ENCODE measurements at places on chromosomes 3 and 15.

DNA sequence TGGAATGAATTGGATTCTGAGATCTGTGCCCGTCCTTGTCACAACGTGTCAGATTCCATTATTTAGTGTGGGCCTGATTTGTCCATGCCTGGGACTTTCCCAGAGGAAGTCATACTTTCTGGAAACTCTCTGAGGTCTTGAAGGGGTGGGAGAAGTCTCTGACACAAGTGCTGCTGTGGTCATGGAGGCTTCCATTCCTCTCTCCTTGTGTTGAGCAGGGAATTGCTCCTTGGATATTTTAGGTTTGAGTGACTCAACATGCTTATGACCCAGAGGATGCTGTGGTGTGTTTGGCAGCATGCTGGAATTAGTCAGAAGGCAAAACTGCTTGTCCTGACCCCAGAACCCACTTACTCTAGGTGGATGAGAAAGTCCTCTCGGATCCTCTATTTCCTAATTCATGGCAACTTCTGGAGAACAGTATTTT, 132.1 kb downstream of the LPP start:
- no peak for DNase-seq

DNA sequence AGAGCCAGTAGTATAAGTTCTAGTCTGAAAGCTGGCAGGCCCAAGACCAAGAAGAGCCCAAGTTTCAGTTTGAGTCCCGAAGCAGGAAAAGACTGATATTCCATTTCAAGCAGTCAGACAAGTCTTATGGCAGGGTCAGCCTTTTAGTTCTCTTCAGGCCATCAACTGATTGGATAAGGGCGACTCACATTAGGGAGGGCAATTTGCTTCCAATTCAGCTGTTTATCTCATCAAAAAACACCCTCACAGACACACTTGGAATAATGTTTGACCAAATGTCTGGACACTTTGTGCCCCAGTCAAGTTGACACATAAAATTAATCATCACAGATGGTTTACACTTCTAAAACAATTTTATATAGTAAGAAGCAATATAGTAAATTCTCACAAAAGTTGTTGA, 69.7 kb downstream of the UBE2E2 start:
- DNase-seq, result no peak

DNA sequence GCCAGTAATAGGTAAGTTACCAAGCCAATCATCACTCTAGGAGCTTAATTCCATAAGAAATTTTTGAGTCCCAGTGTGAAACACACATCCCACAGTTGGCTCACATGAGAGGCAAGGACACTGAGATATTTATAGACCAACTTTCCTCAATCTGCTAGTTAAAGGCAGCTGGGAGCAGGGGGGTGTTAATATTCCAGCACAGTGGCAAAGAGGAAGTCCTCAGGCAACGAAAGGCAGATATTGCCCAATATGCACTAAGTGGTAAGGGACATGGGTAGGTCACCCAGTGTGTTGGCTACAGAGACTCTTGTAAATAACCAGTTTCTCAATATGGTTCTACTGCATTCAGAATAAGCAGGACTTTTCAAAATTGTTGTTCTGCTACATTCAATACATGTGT, 61.0 kb downstream of the TOP2B start:
- DNase-seq, result no peak

GRCh38 chr3:159675285-159675684, 313.4 kb upstream of the IL12A start:
- no peak for DNase-seq

DNA sequence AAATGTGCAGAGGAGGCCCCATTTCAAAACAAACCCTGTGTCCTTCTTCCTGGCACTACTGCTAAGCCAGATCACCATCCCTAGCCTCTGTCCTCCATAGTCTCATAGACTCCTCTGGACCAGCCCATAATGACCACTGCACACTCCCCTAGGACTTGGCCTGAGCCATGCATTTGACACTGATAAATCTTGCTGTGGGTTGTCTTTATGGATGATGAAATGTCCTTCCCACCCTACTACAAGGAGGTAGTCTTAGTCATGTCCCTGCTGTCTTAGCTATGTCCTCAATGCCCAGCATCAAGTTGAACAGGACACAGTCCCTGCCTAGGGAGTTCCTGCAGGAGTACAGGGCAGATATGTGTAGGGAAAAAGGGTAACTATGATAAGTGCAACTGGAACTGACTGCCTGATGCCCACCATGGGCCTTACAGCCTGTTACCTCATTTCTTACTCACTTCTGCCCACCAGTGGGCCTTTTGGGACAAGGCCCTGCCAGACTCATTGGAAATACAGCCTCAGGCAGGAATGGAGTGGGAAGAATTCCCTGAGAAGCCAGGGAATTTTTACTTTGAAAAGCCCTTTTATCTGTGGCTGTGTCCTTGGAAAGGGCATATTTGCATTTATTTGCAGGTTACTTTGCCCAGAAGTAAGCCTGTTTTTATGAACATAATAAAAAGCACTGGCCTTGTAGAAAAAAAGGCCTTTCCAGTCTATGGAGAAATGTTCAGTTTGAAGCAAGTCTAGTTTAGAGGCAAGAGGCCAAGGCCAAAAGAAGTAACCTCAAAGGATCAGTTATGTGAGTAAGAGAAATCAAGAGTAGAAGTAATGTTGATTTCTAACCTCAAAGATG, 199.6 kb upstream of the EIF1B start:
- no peak for DNase-seq

DNA sequence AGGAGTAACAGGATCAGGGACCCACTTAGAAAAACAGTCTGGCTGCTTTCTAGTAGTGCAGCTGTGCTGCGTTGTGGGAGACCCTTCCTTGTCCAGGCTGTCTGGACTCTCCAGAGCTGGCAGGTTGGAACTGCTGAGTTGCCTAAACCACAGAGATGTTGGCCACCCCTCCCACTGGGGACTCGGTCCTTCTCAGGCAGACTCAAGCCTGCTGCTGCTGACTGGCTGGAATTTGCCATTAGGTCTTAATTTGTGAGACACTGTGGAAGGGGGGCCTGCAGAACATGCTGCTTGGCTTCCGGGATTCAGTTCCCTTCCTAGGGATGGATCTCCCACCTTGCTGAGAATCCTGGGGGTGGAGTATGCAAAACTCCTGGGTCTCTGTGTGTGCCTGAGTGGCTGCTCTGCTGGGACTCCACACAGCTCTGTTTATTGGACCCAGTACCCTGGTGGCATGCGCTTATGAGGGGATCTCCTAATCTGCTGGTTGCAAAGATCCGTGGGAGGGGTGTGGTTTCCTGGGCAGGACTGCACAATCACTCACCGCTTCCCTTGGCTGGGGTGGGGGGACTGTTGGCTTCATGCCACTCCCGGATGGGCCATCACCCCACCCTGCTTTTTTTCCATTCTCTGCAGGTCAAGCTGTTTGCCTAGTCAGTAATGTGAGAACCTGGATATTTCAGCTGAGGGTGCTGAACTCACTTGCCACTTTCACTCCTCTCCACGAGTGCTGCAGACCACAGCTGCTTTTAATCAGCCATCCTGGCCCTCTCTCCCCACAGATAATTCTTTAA, 150.5 kb downstream of the CFAP20DC start:
- no peak for DNase-seq

- DNase-seq, result no peak
Observed at GRCh38 chr3:59512066-59512465, 462.2 kb upstream of the CFAP20DC start.

- DNase-seq, result no peak
Observed at GRCh38 chr15:88920186-88920891, 7.2 kb upstream of the MFGE8 start.

- DNase-seq, result no peak
Observed at GRCh38 chr3:168546707-168547106, 451.0 kb upstream of the GOLIM4 start.

- DNase-seq, result no peak
Observed at GRCh38 chr15:88878720-88879184, 16.6 kb downstream of the HAPLN3 start.

GRCh38 chr3:38124324-38125122, 12.4 kb downstream of the ACAA1 start:
- DNase-seq, result no peak

- no peak for DNase-seq
Observed at GRCh38 chr3:192834428-192834827, 83.2 kb downstream of the MB21D2 start.

DNA sequence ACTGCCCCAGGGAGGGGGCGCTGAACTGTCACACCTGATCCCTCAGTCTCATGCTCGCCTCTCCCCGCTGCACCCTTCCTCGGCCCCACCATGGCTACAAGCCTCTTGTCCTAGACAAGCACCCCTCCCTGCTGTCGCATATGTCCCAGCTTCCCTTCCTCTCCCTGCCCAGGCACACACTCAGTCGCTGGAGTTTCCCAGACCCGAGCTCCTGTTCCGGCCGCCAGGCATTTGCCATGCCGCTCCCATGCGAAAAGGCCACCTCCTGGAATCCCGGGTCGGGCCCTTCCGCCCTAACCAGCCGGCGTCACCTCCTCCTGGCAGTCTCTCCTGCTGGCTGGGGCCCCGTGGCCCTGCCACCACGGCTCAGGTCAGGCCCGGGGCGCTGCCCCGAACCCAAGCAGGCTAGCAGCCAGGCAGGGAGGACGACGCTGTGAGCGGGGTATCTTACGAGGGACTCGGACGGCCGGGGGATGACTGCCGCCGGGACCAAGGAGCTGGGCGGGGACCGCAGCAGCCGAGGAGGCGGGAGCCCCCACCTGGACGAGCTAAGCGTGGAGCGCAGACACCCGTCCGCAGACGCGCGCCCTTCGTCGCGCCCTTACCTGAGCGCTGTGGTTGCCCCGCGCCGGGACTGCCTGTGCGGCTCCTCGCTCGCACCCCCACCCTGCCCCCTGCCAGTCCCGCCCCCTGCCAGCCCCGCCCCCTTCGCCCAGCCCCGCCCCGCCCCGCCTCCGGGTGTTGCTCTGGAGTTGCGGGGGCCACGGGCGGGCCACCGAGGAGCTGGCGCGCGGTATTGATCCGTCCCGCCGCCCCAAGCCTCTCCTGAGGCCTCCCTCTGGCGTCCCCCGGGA, at the start of gene ALS2CL:
ALS2CL (minus strand) TSS at position 642 of the 854 bp plus-strand sequence. CDS start 4,239 bp downstream, outside the sequence.
- peak; percentile 48 for DNase-seq

DNA sequence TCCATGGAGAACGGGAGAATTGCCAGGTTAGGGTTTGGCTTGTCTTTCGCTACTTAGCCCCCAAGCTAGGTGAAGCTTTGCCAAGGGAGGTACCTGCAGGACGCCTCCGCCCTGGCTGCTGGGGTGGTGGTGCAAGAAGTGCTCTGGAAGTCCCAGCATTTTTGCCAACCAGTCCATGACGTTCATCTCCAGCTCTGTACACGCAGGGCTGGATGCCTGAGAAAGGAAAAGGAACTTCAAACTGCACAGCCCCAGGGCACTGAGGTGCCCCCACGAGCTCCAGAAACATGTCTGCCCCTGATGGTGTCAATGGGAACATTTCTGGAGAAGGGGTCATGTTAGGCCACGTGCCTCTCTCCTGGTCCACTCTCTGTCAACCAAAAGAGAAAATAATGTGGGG, 8.2 kb downstream of the HDC start:
- no peak for DNase-seq

DNA sequence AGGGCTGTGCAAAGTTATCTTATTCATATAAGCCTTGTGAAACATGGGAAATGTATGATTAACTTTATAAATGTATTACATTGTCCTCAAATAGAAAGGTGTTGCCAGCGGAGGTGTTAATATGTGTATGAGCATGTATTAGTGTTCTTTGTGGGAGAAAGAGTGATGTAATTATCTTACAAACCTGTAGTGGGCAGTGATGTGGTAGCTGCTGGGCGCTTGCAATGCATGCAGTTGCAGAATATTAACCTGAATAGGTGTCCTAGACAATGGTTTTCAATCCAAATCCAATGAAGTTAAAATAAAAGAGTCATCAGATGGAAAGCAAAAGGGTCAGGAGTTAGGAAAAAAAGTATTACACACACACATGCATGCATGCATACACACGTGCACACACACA, 881.3 kb upstream of the CADM2 start:
- no peak for DNase-seq

DNA sequence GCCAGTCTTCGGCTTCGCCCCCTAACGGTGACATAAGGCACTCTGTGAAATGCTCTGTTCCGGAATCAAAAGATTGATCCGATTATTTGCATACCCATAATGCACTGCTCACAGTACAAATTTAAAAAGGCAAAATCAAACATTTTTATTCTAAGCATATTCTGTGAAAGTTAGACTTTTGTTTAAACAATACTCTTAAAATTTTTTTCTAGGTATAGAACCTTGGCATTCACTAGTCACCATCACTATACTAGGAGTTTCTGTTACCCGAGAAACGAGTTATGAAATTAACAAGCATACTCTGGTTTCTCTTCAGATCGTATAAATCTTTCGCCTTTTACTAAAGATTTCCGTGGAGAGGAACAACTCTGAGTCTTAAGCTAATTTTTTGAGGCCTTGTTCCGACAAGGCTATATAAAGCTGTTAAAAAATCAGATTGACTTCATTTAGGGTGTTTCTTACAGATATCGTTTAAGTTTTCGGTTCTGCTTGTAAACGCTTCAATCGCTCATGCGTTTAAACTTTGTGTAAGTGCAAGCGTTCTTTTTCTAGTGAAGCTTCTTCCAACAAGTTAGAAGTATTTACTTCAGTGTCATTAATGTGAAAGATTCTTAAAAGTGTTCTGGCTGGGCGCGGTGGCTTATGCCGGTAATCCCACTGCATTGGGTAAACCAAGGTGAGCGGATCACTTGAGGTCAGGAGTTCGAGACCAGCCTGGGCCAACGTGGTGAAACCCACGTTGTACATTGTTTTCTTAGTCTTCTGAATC, at the start of gene RNU5B-1:
RNU5B-1 (plus strand) TSS at position 297 of the 769 bp plus-strand sequence.
- peak; percentile 54 for DNase-seq

DNA sequence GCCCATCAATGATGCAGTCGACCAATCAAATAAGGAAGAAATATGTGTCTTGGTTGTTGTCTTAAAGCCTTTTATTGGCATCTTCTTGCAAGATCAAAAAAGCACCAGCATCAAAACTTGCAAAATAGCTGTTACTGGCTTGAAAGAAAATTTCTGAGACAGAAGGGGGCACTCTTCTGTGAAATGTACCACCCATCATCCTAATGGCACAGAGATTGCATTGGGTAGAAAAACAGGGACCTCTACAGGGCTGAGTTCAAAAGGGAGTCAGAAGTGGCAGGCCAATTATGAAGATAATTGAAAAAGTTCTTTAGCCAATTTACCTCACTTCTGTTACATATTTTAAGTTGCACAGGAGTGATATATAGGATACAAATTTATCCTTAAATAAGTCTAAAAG, 122.3 kb upstream of the GPR149 start:
- DNase-seq, result no peak

- no peak for DNase-seq
Observed at GRCh38 chr3:176737480-176738110, 459.7 kb downstream of the TBL1XR1 start.

- DNase-seq, result no peak
Observed at GRCh38 chr3:187079090-187080022, 59.9 kb downstream of the RPL39L start.

GRCh38 chr3:169864270-169864669, 5.5 kb downstream of the LRRC31 start:
- DNase-seq, result no peak

GRCh38 chr3:122921791-122922651, 105.5 kb downstream of the SEMA5B start:
- DNase-seq, result no peak

- no peak for DNase-seq
Observed at GRCh38 chr3:126350502-126351085, 6.6 kb downstream of the KLF15 start.

GRCh38 chr3:135047061-135047460, 252.0 kb downstream of the EPHB1 start:
- DNase-seq, result no peak
